ENCODE measurements at places on chromosomes 13 and 19.
A peak's percentile ranks its signal among the peaks of the same experiment; 100 is the strongest.

DNA sequence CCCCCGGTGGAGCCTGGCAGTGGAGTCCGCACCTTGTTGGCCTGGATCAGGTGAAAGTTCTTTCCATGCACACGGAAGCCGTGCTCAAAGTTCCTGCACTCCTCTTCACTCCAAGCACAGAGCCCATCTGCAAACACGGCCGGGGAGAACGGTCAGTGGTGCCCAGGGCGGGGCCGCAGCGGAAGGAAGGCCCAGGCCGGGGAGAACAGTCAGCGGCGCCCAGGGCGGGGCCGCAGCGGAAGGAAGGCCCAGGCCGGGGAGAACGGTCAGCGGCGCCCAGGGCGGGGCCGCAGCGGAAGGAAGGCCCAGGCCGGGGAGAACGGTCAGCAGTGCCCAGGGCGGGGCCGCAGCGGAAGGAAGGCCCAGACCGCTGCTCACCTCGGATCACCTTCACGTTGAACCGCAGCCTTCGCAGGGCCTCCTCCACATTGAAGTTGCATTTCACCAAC is 20.6 kb upstream of the PLPP2 start:
- DNase-seq = no peak

GRCh38 chr19:16252459-16253205 is 54.9 kb downstream of the AP1M1 start:
- no peak for DNase-seq

DNA sequence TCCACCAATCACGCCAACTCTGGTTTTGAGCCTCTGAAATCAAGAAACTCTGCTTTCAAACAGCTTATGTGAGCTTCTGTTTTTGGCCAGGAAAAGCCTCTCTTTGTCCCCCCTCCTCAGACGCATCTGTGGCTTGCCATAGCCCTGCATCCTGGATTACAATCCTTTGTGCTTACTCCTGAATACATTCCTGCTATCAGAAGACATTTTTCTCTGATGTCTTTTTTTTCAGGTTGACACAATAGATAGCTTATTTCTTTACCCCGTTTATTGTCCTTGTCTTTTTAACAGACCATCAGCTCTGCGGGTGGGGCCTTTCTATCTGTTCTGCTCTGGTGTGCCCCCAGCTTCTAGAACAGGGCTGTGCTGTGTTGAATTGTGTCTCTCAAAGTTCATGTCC is 11.0 kb downstream of the PNMA8B start:
- DNase-seq = no peak

GRCh38 chr19:36526581-36526980 is 1.5 kb downstream of the ZNF260 start:
- DNase-seq = no peak

DNA sequence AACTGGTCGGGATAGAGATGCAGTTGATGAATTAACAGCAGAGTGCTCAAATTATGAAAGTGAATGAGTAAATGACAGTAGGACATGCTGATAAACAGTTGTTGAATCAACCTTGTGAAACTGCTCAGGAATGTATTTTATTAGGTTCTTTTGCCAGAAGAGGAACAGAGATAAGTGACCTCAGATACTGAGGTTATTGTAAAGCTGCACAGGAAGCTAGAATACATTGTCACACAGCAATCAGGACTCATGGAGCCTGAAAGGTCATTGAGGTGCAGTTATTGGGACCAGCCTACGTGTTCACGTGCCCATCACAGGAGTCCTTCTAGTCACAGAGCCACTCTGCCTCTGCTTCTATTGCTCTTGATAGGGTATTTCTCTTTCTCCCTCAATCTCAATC is 47.5 kb upstream of the MED4 start:
- DNase-seq = no peak

GRCh38 chr13:46288570-46289259 is 77.0 kb downstream of the LRRC63 start:
- peak; percentile 9 for DNase-seq

GRCh38 chr13:27171244-27171826 is at the start of gene USP12:
USP12 (minus strand) TSS chr13:27171811; CDS start chr13:27171639, 172 bp downstream.
- DNase-seq = no peak

DNA sequence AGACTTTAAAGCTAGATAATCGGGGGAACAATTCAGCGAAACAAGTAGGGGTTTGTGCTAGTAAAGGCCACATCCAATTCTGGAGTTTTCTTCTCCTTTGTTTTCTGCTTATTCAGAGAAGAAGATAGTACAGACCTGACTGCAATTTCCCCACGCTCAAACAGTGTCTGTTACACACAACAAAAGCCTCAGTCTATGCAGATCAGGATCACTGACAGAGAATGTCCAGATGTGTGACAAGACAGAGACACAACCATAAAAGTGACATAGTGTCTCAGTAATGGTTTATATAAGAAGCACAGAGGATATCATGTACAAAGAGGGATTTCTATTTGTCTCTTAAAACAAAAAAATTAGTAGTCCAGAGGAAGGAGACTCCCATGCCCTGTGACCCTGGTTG is 70.7 kb upstream of the GTF3A start:
- DNase-seq = no peak

- DNase-seq = no peak
Measured at GRCh38 chr19:44800461-44800860, 8.4 kb upstream of the BCAM start.

- DNase-seq = no peak
Measured at GRCh38 chr19:51493776-51494175, 7.8 kb downstream of the SIGLEC12 start.

GRCh38 chr13:46146898-46147297 is 35.1 kb downstream of the LCP1 start:
- no peak for DNase-seq

DNA sequence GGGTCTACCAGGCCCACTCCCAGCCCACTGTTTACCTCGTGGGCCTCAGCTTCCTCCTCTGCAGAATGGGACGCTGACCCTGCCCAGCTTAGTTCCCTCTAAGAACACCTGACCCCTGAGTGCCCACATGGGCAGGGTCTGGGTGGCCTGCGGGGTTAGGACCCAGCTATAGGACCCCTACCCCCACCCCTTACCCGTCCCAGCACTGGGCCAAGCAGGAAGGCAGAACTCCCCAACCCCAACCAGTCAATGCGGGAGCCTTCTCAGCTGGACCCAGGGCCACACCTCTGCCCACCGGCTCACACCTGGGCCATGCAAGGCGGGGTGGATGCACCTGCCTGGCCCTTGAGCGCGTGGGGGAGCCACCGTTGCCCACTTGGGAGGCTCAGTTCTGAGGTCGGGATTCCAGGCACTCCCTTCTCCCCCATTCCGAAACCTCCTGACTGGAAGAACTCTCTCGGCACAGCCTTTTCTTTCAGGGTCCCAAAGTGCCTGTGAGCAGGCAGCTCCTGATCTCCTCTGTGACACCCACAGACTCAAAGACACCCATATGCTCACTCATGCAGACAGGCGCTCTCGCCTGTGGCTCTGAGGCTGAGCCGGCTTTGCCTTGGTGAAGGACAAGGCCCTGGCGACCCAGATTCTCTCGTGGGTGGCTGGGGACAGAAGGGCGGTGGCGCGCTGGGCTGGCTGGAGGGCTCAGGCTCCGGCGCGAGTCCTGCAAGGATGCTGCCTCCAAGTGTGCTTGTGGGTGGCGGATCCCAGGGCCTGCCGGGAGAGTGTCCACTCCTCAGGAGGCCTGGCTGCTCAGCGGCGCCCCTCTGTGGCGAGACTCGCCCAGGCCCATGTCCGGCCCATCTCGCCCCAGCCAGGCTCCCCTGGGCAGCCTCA is 27.9 kb upstream of the PARP4 start:
- no peak for DNase-seq
